KG1 (cell line): ENCODE measurements at places on chromosomes 12 and 14.

- no peak for DNase-seq
Measured at GRCh38 chr12:113136990-113137511, 1.5 kb upstream of the RASAL1 start.

DNA sequence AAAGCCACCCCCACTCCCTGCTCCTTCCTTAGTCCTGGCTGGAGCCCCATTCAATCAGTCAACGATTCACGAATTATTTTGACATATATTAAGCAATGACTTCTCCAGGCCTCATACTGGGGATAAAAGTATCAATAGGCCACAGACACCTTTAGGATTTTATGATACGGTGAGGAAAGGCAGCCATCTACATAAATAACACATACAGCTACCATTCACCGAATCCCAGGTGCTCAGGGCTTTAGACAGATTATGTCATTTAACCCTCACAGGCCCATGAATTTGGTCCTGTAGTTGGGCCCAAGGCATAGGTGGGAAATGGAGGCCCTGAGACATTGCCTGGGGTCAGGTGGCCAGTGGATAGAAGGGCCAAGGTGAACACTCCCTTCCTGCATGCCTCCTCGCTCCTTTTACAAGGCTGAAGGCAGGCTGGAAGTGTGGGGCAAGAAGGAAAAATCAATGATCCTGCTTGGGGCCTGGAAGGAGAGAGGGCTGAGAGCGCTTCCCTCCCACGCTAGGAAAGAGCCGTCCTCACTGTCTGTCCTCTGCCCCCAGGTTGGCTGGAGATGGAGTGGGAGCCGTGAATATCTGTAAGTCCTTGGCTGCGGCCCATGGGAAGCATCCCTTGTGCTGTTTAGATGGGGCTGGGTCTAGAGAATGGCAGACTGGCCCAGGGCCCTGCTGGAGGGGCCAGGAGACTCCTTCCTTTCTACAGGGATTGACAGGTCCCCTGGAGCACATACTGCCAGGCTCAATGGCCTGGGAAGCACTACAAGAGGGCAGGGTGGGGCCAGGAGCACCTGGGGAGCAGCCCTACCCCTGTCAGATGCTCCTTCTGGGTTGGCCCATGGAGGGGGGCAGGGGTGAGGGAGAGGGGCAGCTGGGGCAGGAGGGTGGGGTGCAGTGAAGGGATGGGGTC lies 14.8 kb downstream of the KRT7 start:
- DNase-seq = no peak

DNA sequence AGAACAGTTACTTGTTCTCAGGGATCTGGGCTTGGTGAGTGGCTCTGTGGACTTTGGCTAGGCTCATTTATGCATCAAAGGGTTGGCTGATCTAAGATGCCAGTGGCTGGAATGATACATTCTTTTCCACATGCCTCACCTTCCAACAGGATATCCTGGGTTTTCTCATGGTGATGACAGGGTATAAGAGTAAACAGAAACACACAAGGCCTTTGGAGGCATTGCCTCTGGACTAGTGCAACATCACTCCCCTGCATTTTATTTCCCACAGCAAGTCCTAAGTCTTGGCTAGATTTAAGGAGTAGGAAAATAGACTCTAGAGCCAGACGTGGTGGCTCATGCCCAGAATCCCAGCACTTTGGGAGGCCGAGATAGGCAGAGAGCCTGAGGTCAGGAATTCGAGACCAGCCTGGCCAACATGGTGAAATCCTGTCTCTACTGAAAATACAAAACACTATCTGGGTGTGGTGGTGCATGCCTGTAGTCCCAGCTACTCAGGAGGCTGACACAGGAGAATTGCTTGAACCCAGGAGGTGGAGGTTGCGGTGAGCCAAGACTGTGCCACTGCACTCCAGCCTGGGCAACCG lies 47.9 kb downstream of the RPH3A start:
- no peak for DNase-seq

DNA sequence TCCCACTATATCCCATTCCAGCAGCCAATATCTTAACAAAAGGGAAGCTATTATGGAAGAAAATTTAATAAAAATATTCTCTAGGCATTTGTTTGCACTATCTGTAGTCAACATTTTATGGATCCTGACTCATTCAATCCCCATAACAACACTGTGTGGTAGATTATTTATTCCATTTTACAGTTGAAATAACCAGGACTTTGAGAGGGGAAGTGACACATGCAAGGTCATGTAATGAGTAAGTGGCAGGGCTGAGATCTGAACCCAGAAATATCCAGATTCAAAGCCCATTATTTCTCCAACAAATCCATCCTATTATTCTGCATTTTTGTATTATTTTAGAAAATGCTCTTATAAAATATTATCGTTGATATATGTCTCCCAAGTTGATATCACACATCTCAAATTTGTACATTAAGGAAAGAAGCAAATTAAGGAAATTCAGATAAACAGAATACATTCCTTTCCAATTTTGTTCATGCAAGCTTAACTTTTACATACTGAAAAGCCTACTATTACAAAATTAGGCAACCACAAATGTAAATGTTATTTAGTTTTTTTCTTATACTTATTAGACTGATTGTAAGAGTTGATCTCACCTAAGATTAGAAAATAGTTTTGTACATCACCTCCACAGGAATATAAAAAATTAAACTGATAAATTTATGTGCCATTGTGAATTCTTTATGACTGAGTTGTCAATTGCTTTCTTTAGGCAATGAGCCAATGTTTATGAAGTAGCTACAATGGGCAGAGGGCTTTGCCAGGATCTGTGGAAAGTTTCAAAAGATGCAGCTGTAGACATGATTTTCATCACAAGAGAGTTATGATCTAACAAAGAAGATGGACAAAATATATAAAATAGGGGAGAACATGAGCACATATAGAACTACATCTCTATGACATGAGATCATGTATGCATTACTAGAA lies 55.1 kb upstream of the E2F7 start:
- DNase-seq = no peak

DNA sequence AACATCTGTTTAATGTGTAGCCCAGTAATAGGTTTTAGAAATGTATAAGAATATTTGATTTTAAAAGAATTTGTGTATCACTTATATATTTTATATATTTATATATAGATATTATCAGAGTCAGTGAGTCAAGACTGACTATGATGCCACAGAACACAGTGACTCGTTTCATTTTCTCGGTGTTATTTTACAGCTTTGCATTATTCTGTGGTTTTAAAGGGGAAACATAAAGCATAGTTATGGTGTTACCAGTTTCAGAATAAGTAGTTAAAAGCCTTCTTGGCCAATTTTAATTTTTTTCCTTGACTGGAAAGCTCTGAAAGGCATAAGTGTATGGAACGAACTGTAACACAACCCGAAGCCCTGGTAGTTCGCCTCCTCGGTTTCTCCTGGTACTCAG lies 91.0 kb downstream of the GRIP1 start:
- no peak for DNase-seq

- DNase-seq = no peak
Measured at GRCh38 chr12:27610374-27610773, 85.9 kb upstream of the REP15 start.

DNA sequence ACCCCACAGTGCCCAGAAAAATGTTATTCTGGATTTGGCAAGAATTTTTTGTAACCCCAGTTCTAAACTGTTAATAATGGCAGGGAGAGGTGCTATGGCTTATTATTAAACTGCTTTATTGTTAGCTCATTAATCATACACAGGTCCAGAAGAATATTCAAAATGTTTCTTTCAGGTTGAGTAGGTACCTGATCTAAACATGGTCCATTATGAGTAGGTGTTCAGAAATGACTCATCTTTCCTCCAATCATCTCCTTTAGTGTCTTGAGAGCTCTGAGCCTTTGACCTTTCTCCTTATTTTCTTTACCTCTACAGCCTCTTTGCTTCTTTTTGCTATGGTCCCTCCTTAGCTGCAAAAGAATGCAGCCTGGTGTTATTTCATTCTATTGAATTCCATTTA lies 211.0 kb upstream of the GARIN6 start:
- no peak for DNase-seq

- DNase-seq = no peak
Measured at GRCh38 chr12:71772735-71773134, 18.1 kb downstream of the RAB21 start.
